ENCODE measurements at places on chromosomes 1 and 21.

DNA sequence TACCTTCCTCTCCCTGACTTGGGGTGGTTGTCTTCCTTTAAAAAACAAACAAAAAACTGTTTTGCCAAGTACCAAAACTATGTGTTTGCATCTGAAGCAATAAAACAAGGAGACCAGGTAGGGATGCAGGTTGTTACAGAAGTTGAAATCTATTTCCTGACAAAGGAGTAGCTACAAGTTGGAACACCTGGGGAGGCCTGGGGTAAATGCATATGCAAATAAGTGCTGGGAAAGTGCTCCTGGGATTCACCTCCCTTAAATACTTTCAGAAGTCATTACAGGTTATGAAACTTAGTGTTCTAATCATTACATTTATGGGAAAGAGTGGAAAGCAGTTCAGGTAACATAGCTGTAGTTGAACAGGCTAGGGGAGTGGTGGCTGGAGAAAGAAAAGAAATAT, 1.9 kb upstream of the TSNAX start:
- no peak for DNase-seq

GRCh38 chr1:27609618-27610240, 5.8 kb upstream of the AHDC1 start:
- no peak for DNase-seq

- DNase-seq: no peak
These were observed 99.5 kb downstream of the UBE2U start for GRCh38 chr1:64302971-64303370.

GRCh38 chr1:32179193-32179442, 357 bp upstream of the TXLNA start:
- no peak for DNase-seq

DNA sequence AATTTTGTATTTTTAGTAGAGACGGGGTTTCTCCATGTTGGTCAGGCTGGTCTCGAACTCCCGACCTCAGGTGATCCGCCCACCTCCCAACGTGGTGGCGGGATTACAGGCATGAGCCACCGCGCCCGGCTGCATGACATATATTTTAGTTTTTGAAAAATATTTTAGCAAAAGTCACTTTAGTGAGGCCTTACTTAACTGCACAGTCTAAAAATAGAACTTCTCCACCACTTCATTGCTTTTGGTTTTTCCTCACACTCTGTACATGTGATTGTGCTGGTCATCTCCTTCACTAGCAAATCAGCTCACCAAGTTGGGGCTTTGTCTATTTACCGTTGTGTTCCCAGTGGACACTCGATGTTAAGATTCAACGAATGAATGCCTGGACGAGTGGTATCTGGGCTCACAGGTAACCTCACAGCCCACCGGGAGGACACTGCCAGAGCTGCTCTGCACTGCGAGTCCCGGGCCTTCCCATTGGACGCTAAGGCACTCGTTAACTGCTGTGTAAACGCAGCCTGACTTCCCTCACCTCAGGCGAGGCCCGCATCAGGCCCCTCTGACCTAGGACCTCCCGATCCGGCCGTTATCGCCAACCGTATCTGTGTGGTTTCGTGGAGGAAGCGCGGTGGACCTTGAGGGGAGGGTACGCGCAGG, 14.0 kb upstream of the ZNF692 start:
- no peak for DNase-seq

- DNase-seq: no peak
These were observed 24.4 kb downstream of the LGR6 start for GRCh38 chr1:202217951-202218350.

- no peak for DNase-seq
These were observed 41.5 kb upstream of the SGIP1 start for GRCh38 chr1:66492424-66492823.

DNA sequence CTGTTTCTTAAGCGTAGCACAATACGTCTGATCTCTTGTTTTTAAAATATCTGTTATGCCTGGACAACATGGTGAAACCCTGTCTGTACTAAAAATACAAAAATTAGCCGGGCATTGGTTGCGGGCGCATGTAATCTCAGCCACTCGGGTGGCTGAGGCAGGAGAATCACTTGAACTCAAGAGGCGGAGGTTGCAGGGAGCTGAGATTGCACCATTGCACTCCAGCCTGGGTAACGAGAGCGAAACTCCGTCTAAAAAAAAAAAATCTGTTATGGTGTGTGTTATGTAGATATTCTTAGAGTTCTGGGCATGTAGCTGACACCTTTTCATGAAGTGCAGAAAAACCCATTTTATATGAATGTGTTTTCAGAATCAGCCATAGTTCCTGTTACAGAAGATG, 38.2 kb downstream of the RABGAP1L start:
- DNase-seq: no peak

GRCh38 chr1:204947338-204947737, 76.7 kb downstream of the NFASC start:
- no peak for DNase-seq

GRCh38 chr1:93288558-93288957, 57.1 kb upstream of the DR1 start:
- DNase-seq: no peak

- DNase-seq: no peak
These were observed 60.7 kb downstream of the ACBD3 start for GRCh38 chr1:226125831-226126230.

GRCh38 chr1:43541141-43541540, 10.5 kb downstream of the PTPRF start:
- no peak for DNase-seq

Data from vagina (tissue), 2 donors.